ENCODE measurements at places on chromosomes 16 and 17.

GRCh38 chr17:77606865-77607210 lies 351.7 kb upstream of the TNRC6C start:
- DNase-seq: no peak

- no peak for DNase-seq
Measured at GRCh38 chr17:17380145-17380925, 77.2 kb downstream of the NT5M start.

DNA sequence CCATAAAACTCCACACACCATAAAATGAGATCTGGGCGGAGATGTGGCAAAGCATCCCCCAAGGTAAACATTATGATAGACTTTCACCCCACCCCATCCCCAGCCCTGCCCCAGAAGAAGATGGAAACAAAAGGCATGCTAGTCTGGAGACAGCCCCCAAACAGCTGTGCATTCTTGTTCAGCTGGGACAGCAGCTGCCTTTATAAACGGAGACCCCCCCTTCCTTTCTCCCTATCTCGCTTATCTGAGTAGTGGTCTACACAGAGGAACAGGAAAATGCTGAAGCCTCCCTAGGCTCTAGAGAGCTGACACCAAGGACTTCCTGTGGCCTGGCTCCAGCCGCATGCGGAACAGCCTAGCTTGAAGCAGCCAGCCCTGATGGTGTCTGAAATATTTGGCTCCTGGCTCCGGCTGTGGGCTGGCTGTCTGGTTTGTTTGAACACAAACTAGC lies 190.3 kb upstream of the ANKFN1 start:
- DNase-seq: no peak

- no peak for DNase-seq
Measured at GRCh38 chr16:57944970-57945739, 25.8 kb downstream of the CNGB1 start.

DNA sequence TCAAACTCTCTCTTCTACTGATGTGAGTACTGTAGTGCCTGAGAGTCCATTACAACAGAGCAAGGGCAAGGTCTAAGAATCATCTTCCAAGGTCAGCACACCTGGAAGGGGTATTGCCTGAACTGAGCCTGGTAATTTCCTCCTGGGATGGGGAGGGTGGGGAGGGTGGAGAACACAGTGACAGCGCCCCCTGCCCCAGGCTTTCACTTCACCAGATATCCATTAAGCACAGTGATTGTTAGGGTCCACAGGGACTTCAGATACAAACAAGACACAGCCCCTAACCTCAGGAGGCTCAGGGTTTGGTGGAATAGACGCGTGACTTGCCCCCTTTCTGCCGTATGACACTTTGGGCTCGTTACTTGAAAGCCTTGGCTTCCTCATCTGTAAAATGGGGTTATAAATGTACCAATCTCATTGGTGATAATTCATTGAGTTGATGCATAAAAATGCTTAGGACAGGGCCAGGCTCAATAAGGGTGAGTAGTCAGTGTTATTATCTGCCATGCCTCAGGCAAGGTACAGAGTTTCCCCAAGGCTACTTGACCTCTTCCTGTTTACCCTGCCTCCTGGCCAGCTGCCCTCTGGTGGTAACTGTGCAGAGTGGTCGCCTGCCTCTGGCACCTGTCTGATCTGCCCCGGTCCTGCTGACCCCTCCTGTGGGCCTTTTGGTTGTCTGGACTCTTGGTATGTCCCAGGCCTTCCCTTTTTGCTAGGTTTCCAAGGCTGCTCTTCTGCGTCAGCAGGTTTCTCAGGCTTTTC lies 13.1 kb upstream of the BRD7 start:
- no peak for DNase-seq

- no peak for DNase-seq
Measured at GRCh38 chr16:77916111-77916510, 106.2 kb upstream of the CLEC3A start.

DNA sequence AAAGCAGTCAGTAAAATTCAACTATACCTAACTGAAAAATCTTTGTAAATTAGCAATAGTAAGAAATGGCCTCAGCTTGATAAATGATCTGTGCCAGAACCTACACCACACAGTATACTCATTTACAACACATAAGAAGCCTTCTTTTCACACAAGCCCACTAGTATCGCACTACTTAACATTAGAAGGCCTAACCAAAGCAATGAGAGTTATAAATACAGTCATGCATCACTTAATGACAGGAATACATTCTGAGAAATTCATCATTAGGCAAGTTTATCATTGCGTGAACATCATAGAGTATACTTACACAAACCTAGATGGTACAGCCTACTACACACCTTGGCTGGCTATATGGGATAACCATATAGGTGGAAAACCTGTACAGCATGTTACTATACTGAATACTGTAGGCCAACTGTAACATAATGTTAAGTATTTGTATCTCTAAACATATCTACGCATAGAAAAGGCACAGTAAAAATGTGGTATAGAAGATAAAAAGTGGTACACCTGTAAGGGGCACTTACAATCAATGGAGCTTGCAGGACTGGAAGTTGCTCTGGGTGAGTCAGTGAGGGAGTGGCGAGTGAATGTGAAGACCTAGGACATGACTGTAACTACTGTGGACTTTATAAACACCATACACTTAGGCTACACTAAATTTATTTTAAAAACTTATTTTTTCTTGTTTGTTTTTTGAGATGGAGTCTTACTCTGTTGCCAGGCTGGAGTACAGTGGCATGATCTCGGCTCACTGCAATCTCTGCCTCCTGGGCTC lies 126.5 kb upstream of the CORO6 start:
- DNase-seq: no peak

- DNase-seq: no peak
Measured at GRCh38 chr17:7710301-7710700, 5.3 kb downstream of the EFNB3 start.

DNA sequence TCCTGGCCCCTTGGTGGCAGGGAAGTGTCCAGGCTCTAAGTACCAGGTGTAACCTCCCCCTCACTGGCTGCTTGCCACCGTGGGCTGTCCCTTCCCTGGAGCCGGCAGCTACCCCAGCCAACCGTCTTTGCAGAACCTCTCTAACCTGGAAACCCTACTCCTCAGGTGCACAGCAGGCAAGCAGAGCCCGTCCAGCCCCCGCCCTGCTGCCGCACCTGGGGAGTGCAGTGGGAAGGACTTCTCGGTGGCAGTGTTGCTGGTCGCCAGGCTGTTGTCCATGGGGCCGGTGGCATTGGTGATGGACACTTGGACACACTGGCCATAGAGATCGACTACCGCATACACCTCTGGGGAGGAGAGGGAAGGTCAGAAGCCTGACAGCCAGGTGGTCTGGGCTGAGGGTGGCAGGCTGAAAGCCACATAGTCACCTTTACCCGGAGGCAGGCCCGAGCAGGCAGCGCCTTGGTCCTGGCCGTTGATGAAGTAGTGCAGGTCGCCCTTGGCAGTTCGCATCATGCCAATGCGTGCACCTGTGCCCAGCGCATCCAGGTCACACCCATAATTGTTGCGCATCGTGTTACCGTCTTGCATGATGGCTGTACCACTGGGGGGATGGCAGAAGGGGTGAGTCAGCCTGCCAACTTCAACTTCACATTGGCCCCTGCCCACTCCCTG lies 6.5 kb downstream of the NEURL4 start:
- DNase-seq: no peak

DNA sequence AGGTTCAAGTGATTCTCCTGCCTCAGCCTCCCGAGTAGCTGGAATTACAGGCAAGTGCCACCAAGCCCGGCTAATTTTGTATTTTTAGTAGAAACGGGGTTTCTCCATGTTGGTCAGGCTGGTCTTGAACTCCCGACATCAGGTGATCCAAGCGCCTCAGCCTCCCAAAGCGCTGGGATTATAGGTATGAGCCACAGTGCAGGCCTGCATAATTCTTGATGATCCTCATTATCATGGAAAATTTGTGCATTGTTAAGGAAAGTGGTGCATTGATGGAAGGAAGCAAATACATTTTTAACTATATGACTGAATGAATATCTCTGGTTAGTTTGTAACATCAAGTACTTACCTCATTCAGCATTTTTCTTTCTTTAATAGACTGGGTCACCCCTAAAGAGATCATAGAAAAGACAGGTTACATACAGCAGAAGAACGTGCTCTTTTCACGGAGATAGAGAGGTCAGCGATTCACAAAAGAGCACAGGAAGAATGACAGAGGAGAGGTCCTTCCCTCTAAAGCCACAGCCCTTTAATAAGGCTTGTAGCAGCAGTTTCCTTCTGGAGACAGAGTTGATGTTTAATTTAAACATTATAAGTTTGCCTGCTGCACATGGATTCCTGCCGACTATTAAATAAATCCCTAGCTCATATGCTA lies 38.1 kb downstream of the RND2 start:
- DNase-seq: no peak

DNA sequence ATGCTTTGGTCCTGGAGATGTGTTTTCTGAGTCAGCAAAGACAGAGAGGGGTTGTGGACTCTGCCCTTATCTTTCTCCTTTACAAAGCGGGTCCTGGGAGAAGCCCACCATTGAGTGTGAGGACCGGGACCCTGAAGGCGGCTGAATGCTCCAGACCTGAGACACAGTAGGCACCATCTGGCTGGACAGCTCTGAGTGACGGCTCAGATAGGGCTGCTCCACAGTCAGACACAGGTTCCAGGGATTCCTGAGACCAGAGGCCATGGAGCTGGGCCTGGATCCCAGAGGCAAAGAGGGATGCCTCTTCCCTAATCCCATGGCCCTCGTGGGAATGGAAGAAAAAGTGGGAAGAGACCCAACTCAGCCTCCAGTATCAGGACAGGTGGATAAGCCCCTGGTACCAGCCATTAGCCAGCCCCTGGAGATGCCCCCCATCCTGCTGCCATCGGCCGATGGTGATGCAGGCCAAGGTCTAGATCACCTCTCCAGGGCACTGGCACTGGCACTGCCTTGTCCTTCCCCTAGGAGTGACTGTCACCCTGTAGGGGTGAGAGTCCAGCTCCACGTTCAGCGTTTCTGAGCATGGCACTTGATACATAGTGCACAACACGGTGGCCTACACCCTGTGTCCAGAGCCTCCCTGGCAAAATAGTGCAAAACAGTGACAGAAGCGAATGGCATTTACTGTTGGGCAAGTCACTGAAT lies 4.7 kb downstream of the MMP15 start:
- no peak for DNase-seq

GRCh38 chr16:89297156-89297874 lies 79.8 kb downstream of the ZNF778 start:
- DNase-seq: no peak
